HL-60 (cell line): ENCODE measurements at places on chromosomes 12 and 14.
A peak's percentile ranks its signal among the peaks of the same experiment; 100 is the strongest.

- peak; percentile 69 for DNase-seq
These were observed at the start of gene BCAT1 for GRCh38 chr12:24948757-24949722. BCAT1 (minus strand) TSS chr12:24949101; CDS start chr12:24948932, 169 bp downstream.

- DNase-seq, result no peak
These were observed 22.7 kb downstream of the LRTM2 start for GRCh38 chr12:1842905-1843640.

DNA sequence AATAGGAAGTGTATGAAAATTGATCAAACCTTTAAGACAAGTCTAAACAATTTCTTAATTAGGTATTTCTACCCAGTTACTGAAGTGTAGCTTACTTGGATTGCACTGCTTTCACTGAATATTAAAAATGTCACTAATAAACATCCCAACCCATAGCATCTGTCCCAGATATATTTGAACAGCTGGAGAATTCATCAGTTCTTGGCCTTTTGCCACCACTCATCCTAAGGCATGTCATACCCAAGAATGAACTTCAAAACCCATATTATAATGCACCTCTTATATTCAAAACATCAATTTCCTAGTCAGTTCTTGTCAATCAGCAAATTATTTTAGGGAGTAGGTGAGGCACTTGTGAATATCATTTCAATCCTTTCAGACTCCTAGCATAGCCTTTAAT, 392.3 kb downstream of the PAWR start:
- DNase-seq, result no peak

GRCh38 chr14:54446161-54446693, 5.1 kb upstream of the CNIH1 start:
- DNase-seq, result peak; percentile 84

- DNase-seq, result no peak
These were observed 108.6 kb upstream of the TTC7B start for GRCh38 chr14:90924621-90925340.

GRCh38 chr12:131020326-131021153, 66.8 kb downstream of the ADGRD1 start:
- DNase-seq, result no peak

DNA sequence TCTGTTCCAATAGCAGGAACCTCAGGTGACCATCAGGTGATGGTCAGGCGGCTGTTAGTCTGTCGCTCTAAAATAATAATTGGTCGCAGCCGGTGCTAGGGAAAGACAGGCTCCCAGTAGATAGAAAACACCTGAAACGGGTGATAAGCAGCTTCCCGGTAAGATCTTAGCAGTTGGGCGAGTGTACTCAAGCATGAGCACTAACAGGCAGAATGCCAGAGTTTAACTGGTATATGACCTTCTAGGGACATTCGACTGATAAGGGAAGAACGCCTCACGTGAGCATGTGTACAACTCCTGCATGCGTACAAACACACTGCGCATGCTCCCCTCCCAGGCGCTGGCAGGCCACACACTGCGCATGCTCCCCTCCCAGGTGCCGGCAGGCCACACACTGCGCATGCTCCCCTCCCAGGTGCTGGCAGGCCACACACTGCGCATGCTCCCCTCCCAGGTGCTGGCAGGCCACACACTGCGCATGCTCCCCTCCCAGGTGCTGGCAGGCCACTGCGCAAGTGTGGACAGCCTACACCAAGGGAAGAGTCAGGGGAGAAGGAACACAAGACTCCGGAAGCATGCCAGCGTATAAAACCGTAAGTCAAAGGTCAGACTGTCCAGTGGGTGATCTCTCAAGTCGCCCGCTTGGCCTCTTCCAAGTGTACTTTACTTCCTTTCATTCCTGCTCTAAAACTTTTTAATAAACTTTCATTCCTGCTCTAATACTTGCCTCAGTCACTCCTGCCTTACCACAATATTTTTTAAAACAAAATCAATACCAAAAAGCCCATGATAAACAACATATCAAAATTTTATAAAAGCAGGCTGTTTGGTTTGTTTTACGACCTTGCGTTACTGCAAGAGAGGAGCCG, 24.5 kb downstream of the GPRC5D start:
- no peak for DNase-seq

DNA sequence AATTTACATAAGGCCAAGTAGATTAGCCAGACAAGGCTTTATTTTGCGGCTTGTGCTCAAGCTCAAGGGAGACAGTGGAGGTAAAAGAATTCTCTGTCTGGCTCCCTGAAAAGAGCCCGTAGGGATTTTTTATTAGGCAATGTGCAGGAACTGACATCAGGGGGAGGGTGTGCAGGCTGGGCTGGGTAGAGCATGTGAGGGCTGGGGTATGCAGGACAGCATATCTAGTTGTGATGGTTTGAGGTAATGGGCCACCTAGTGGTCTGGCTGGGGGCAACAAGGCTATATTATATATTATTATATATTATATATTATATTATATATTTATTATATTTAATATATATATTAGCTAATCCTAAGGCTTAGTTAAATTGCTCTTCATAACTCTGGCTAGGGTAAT, 102.1 kb downstream of the TMEM117 start:
- no peak for DNase-seq

DNA sequence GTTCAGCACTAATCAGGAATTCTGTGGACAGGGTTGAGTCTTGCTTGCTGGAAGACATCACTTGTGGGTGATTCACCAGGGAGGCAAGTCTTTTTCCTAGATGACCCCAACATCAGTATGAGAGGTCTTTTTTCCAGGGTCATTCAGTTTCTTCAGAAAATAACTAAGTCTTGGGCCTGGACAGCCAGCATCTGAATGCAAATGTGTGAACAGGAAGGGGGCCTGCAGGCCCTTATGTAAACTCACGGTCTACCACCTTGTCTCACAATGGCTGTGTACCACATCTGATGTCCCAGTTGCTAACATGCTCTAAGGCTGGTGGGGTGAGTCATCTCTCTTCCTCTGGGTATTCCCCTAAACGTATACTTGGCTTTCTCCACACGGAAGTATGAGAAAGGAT, 79.2 kb downstream of the HECTD4 start:
- DNase-seq, result no peak

DNA sequence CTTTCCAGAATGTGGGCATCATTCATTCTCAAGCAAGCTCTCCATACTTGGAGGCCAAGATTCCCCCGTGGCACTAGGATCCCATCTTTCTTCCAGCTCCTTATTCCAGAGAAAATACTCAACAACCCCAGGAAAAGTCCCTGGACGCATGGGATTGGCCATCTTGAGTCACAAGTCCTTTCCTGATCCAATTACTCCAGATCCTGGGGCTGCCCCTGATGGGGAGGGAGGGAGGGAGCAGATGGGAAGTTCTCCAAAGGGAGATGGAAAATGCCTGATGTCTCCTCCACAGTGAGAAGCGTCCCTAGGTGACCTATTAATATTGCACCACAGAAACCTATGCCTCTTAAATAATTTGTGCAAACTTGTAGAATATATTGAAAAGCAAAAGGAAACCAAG, 12.4 kb upstream of the KCNK13 start:
- no peak for DNase-seq

DNA sequence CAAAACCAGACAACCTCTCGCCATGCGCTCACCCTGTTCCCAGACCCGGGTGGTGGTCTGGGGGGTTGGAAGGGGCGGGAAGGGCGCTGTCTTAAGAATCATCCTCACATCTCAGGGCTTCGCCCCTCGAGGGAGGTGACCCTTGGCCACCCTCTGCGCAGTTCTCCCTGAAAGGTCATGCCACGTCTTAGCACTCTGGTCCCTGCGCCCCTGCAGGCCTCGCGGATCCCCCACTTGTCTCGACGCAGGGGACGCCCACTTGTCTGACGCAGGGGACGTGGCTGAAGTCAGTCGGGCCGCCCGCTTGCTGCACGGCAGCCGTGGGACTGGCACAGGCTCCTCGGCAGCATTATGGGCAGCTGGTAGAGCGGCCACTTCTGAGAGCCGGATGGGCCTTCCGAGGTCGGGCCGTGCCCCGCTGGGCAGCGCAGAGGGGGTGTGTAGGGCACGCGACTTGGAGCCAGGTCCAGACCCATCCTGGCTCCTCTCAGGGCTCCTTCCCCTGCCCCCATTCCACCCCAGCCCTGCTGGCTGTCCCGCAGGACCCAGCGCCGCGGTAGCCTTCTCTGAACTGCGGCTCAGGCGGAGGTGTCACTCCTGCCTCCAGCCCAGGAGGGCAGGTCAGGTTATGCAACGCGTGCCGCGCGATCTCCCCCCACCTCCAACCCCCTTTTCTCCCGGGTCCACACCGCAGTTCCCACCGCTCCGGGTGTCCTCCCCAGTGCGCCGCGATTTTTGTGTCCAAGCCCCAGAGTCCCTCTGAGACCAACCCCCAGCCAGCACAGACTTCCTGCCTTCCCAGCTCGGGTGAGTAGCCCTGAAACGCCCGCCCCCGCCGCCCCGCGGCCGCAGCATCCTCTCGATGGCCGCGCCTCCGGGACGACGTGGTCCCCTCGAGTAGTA, 40.9 kb upstream of the CAPRIN2 start:
- DNase-seq, result no peak

GRCh38 chr14:102760496-102761193, 16.6 kb upstream of the TRAF3 start:
- DNase-seq, result no peak

DNA sequence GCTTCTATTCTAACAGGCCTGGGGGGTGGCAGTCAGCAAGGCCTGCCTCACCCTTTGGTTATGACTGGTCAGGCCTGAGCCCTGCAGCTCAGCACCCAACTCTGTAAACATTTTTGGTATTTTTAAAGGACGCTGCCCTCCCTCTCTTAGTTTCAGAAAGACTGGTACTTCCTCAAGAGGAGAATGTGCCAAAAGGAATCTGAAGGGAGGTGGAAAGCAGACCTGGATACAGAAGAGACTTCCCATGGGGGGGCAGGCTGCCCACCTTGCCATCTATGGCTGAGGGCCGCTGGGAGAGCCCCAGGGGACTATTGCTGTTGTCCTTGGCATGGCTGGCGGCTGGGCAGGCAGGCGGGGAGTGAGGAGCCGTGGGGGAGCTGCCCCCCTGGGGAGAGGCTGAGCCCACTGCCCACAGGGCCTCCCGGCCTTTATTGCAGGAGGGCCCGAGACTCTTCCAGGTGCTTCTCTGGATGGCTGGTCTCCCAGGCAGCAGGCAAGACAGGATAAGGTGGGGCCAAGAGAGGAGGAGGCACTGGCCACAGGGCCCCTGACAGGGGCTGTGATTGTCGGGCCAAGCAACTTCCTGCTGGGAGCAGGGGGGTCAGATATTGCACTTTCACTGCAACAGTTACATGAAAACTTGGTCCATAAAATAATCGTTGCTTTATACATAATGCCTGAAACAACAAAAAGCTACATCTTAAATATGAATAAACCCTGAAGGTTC, 3.5 kb downstream of the ARL6IP4 start:
- no peak for DNase-seq

DNA sequence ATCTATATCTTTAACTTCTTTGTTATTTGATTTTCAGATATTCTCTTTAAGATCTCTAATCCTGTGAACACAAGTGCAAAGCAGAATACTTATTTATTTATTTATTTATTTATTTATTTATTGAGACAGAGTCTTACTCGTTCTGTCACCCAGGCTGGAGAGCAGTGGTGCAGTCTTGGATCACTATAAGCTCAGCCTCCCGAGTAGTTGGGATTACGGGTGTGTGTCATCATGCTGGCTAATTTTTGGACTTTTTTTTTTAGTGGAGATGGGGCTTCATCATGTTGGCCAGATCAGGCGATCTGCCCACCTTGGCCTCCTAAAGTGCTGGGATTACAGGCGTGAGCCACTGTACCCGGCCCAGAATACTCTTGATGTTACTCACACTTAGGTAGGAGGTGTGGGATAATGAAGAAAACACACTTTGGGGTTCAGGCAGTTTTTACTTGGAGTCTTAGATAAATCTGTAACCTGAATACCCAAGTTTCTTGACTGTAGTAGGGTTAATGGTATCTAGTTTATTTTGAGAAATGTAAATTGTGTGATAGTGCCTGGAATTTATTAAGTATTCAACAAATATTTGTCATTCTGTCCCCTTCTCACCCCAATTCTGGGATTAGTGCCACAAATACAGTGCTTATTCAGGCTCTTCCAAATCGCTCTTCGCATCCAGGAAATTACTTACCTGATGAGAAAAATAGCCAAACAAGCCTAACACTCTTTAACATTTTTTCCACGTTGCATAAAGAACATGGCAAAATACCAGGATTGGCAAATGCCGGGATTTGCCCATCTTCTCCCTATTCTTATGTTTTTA, 33.0 kb downstream of the METAP2 start:
- no peak for DNase-seq

GRCh38 chr14:94158239-94158883, 15.8 kb upstream of the PPP4R4 start:
- DNase-seq, result no peak

- no peak for DNase-seq
These were observed 69.9 kb upstream of the C14orf180 start for GRCh38 chr14:104509673-104510072.

DNA sequence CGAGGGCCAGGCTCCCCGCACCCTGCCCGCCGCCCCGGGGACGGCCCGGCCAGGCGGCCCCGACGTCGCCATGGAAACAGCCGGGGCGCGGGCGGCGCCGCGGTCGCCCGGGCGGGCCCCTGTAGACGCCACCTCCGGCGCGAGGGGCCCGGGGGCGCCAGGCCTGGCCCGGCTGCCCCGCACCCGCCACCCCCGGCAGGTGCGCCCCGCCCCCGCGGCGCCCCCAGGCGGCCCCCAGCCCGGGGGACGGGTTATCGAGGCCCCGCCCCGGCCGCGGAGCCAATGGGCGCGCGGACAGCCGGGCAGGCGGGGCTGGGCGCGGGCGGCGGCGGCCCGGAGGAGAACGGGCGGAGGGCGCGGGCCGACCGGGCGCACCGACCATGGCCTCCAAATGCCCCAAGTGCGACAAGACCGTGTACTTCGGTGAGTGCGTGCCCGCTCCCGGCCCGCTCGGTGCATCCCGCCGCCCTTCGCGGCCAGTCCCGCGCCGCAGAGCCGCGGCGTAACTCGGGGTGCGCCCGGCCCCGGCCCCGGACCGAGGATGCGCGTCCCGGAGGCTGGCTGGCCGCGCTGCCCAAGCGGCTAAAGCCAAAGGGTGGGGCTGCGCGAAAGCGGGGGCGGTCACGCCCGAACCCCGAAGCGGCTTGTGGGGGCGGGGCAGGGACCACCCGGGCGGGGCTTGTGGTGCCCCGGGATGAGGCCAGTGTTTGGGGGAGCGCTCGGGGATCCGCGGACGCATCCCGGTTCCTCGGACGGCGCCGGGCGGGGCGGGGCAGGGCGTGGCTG, at the start of gene CRIP2:
CRIP2 (plus strand) TSS at position 339 of the 786 bp plus-strand sequence; CDS start at position 381, 42 bp downstream.
- DNase-seq, result no peak

GRCh38 chr14:67416810-67417209, 4.8 kb upstream of the PLEK2 start:
- DNase-seq, result no peak
